Stimulated activated CD8-positive, alpha-beta memory T cell treated with anti-CD3 and anti-CD28 coated beads, Interleukin-15, amount 100 ng/mL, for 1 hour (primary cell): ENCODE measurements at places on chromosomes 11 and 22.

- DNase-seq: no peak
Observed at GRCh38 chr11:103949781-103950180, 86.7 kb upstream of the DDI1 start.

DNA sequence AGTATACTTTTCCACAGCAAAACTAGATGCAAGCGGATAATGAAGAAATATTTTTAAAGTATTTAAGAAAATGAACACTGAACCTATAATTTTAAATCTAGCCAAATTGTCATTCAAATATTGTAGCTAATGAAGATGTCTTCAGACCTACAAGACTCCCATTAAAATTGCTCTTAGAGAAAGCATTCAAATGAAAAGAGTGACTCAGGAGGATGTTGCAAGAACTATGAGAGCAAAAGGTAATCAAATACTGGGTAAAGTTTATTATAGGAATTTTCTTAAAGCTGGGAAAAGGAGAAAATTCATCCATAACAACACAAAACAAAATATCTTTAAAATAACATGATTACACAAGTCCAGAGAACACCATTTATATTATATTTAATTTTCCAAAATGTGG is 5.4 kb upstream of the POU2AF1 start:
- DNase-seq: no peak

DNA sequence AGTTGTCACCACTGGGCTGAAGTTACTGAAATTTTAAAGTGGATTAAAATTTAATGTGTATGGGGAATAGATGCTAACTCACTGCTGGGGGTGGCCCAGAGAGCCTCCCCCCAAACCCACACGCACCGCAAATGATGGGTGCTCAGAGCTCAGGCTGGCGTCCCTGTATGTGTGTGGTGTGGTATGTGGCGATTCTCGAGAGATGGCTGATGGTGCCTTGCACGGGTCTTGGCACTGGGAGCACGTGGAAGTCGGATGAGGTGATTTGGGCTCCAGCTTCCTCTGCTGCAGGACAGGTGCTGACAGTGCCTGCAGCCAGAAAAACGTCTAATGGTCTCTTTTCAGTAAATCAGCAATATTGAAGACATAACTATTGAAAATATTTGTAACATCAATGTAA is 1473.3 kb downstream of the TBC1D22A start:
- no peak for DNase-seq

DNA sequence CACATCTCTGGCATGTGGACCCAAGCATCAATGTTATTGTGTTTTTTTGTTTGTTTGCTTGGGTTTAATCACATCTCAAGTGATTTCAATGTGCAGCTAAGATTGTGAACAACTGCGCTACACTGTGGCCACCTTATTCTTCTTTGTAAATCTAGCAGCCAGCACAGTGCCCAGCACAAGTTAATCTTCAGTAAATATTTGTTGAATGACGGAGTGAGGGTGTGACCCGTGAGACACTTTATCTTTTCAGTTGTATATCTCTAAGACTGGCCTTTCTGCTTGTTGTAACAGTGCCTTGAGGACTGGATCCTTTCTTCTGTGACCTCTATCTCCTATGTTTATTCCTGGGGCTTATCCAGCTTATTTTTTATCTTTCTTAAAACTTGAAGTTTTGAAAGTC is 21.4 kb upstream of the AMOTL1 start:
- no peak for DNase-seq

DNA sequence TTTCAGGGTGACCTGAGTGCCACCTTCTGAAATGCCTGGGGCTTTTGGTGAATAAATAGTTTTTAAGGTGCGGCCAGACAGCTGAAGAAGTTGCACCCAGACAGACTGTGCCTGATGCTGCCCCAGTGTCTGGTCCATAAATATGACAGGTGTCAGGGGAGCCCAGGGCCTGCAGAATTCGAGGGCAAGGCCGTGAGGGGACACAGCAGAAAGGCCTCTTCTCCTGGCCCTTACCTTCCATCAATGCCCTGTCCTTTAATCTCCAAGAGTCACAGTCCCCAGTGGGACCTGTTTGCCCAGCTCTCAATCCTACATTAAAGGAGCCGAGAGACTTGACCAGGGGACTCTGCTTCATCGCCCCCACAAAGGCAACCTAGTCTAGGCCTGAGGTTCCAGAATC is 45.7 kb downstream of the NAT10 start:
- no peak for DNase-seq
